ENCODE measurements at places on chromosomes 7 and 10.

GRCh38 chr10:82887488-82887887, 1012.5 kb downstream of the NRG3 start:
- DNase-seq: no peak

DNA sequence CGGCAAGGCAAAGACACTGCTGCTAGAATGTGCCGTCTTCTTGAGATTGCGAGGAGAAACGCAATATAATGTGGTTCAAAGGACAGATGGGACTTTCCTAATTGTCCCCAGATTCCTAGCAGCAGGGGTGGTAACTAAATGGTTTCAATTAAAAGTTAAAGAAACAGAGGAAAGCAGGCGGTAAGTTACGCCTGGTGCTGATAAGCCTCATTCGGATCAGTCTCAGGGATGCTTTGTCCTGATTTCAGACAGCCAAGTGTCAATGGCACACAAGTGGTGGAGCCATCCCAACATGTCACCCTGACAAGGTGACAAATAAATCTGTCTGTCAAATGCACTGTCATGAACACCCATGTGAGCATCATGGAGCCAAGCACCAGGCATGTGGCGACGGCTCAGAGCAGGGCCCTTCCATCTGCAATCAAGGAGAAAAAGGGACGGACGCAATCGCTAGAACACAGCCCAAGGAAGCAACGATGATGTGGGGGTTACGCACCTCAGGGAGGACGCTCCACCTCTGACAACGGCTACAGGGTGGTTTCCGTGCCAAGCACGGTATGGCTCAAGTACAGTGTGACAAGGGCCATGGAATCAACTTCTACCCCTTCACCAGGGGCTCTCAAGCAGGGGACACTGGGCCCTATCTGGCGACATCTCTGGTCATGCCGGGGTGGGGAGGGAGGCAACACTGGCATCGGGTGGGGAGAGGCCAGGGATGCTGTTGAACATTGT, 66.2 kb downstream of the CTBP2 start:
- no peak for DNase-seq

DNA sequence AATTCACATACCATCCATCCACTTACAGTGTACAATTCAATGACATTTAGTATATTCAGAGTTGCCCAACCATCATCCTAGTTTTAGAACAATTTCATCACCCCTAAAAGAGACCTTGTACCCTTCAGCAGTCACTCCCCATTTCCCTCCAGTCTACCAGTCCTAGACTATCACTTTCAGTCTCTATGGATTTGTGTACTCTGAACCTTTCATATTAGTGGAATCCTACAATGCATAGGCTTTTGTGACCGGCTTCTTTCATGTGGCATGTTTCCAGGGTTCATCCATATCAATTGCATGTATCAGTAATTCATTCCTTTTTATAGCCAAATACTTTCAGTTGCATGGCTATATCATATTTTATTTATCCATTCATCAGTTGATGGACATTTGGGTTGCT, 53.5 kb upstream of the SEMA3E start:
- peak; percentile 62 for DNase-seq

DNA sequence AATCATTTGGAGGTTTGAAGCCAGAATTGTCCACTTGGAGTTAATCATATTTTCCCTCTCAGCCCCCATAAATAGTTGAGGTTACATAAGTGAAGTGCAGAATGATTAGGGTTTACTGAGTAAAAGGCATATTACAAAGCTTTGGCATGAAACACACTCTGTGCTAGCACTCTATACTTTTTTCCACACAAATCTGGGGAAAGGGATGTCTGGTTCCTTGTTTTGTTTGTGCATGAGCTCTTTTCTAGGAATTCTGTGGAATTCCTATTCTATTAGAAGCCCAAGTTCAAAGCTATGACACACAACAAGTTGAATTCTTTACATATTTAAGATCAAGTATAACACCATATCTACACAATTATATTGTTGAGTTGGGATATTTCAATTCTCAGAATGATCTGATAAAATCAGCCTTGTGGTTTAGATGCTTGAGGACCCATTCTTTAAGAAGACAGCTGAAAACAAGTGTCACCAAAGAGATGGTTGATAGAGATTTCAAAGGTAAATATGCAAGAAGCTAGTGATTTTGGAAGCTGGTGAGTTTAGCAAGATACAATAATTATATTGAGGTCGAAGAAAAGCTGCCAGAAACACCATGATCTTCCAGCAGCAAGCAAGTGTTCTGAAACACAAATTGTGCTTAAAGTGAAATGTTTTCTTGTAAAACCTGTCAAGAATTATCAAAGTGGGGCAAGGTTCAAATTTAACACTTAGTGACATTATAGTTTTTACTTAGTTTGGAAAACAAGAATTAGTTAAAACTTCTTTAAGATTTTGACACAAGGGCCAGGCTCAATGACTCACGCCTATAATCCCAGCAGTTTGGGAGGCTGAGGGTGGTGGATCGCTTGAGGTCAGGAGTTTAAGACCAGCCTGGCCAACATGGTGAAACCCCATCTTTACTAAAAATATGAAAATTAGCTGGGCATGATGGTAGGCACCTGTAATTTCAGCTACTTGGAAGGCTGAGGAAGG, 122.6 kb downstream of the INHBA start:
- peak; percentile 66 for DNase-seq

DNA sequence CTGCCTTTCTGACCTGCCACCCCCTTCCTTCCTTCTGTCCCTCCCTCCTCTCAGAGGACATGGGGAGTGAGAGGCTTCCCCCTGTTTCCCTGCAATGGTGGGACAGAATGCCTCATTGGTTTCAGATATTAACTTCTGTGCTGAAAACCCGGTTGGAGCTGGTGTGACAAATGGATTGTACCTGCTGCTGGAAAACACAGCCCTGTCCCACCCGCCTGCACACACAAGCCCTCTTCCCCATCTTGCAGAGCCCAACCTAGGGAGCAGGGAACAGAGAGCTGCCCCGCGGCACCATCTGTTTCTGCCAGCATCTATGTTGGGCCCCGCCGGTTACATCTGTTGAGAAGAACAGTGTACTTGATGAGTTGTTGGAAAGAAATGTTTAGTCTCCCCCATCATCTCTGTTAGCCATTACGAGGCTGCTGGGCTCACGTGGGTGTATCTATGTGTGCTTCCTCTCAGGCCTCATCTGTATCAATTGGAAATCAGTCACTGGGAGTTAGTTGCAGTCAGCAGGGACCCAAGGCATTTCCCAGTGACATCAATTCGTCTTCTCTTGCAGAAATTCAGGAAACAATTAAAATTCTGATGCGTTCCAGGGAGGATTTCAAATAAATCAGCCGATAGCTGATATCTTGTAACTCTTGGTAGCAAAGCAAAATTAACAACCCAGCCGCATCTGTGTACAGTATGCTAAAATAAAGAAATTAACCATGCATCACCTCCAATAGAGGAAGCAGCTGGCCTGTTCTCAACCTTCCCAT, 725.6 kb upstream of the GALNT17 start:
- DNase-seq: no peak

DNA sequence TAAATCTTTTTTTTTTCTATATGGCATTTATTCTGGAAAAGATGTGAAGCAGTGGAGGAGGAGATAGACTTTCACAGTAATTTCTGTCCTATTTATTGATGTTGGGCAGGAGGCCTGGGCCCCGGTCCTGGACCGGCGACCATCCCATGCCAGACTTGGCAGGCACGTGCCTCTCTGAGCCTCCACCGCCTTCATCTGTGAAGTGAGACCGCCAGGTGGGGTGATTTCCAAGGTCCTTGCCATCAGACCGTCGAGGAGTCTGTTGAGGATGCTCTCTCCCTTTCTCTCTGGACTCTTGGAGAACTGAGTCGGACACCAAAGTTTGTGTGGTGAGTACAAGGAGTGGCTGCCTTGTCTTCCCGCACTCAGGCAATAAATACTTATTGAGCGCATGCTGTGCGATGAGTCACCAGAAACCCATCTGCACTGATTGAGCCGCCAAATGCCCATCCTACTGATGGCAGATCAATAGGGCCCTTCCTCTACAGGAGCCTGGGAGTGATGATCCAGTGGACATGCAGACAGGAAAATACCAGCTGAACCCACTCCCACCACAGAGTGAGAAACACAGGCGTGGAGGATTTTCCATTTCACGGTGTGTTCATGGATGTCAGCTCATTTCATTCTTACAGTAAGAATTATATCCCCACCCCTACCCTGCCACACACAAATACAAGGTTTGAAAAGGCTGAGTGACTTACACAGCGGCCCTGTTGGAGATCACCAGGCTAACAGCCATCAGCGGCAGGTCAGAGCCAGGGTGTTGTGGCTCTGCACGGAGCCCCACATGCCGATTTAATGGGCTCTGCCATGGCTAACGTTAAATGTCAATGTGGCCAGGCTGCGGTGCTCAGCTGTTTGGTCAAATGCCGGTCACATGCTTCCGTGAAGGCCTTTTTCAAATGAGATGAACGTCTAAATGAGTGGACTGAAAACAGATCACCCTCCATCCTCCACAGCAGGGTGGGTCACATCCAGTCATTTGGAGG, 11.5 kb upstream of the PRKAG2 start:
- no peak for DNase-seq

GRCh38 chr7:152144557-152145245, 119.2 kb downstream of the GALNT11 start:
- no peak for DNase-seq

DNA sequence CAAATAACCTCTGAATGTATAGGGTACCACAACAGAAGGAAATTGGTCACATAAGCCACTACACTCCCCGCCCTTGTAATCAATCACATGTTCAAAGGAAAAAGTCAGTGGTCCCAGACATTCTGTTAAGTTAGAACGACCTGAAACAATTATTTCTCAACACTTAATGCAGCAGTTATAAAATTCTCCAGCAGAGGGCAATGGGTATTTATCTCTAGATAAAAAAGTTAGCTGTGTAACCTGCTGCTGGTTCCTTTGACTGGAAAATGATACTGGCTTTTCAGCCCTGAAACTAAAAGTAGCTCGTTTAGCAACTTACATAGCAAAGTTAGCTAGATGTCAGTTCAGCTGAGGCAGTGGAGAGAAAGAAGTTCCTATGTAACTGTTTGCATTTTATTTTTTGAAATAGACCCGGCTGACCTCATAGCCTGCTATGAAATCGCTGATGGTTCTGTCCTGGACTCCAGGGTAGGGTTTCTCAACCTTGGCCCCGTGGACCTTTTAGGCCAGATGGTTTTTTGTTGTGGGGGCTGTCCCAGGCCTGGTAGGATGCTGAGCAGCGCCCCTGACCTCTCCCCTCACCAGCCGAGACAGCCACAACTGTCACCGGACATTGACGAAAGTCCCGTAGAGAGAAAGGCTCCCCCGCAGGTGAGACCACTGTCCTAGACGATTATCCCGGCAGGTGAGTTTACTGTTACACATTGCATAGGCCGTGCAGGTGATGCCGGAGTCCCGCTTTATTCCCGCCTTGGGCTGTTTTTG, 40.2 kb upstream of the PROSER2 start:
- DNase-seq: peak; percentile 73

DNA sequence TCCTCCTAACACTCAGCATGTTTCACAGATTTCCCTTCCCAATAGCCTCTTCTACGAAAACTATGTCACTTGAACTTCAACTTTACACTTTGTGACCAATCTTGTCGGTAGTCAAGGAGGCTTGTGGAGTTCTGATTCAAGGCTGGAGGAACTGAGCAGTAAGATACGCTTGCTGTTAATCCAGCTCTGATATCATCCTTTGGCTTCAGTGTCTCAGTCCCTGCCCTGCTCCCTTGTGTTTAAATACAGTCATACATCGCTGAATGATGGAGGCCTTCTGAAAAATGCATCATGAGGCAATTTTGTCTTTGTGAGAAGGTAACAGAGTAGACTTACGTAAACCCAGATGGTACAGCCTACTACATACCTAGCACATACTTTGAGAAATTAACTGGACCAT, 173.6 kb downstream of the RNF133 start:
- no peak for DNase-seq

DNA sequence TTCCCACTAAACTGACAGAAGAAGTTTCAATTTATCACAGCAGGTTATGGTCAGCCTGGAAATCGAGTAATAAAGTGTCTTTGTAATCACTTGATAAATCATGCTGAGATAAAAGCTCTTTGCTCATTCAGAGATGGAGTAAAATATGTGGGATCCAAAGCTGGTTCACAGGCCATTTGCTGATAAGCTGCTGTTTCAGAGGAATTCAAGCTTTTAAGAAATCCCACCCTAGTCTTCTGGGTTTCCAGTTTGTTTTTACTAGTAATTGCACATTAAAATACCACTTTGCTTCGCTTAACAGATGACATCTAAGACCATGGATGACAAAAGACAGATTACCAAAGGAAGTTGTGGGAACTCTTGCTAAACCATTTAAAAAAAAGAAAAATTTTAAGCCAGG, 37.4 kb upstream of the CDK6 start:
- no peak for DNase-seq

DNA sequence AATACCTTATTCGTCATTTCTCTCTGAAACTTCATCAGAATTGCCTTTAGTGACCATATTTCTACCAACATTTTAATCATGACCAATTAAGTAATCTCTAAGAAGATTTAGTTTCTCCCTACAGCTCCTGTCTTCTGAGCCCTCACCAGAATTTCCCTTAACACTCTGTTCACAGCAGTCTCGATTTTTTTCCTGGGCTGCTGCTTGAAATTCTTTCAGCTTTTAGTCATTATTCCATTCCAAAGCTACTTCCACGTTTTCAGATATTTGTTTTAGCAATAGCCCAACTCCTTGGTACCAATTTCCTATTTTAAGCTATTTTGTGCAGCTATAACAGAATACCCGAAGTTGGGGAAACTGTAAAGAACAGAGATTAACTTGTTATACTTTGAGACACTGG, 192.4 kb upstream of the DKK1 start:
- DNase-seq: no peak

GRCh38 chr10:76026176-76026771, 594.9 kb downstream of the LRMDA start:
- peak; percentile 66 for DNase-seq

DNA sequence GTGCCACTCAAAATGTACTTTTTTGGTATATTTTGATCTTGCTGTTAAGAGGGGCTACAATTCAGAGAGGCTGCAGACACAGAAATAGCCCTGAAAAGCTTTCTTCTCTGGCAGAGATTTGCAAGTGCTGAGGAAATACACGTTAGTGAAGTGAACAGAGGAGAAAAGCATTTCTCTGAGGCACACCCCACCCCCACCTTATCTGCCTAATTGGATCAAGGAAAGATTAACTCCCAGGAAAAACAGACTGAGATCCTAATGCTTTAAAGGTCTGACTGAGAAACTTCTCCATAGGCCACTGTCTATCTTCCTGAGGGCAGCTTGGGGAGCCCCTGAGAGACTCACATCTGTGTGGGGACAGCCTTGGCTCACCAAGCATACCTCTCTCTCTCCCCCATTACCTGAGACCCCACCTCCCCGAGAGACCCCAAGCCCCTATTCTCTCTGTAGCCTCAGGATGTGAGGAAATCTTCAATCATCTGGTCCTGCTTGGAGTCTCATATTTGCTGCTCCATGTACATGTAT, 14.8 kb upstream of the AKR1C3 start:
- no peak for DNase-seq

- DNase-seq: no peak
Observed at GRCh38 chr10:32054094-32054493, 2.1 kb downstream of the KIF5B start.

DNA sequence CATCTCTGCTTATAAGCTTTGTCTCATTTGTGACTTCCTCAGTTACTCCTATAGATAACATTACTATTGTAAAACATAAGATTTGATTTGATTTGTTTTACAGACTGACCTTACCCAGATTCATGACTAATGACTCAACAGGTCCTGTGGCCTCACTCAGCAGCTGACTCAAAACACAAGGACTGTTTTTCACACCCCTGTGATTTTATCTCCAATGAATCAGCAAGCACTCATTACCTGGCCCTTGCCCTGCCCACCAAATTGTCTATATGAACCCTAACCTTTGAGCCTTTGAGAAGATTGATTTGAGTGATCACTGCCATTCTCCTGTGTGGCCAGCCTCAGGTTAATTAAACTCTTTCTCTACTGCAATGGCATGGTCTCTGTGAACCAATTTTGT, 1064.6 kb upstream of the LRRTM3 start:
- no peak for DNase-seq
